ENCODE measurements at places on chromosomes 16 and 17.
A peak's percentile ranks its signal among the peaks of the same experiment; 100 is the strongest.

- DNase-seq: no peak
Measured at GRCh38 chr17:70945386-70945785, 776.1 kb downstream of the KCNJ2 start.

GRCh38 chr16:28285649-28286048 is 6.7 kb upstream of the SBK1 start:
- no peak for DNase-seq

GRCh38 chr17:31216031-31216751 is 80.8 kb downstream of the OMG start:
- no peak for DNase-seq

DNA sequence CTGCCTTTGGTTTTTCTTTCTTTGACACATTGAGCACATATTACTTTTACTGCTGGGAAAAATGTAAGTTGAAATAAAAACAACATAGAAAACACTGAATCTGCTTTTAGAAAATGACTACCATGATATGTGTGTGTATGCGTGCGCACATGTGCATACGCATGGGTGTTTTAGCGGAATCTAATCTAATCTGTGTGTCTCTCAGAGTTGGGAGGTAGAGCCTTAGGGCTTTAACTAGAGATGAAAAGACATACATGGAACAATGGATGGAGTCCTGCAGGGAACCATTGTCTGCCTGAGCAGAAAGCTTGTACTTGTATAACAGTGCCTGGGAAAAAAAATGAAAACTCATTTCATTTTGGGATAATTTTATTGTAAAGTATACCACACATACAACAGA is 12.4 kb downstream of the SLFN5 start:
- no peak for DNase-seq

- no peak for DNase-seq
Measured at GRCh38 chr16:49742428-49743202, 113.3 kb downstream of the ZNF423 start.

DNA sequence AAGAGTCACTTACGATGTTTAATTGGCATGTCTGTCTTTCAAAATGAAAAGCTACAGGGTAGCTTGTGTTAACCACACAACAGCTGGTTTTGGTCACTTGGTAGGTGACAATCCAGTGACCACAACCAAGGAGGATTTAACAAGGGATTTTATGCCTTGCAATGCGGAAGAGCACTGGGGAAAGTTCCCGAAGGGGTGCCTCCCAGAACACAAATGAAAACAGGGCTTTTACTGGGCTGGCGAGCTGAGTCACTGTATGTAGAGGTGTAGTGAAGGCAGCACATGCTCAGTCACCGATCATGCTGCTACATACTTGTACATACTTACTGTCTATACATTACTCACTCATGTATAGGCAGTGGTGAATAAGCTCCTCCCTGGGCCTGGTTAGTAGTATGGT is 483.5 kb downstream of the CDH13 start:
- no peak for DNase-seq

DNA sequence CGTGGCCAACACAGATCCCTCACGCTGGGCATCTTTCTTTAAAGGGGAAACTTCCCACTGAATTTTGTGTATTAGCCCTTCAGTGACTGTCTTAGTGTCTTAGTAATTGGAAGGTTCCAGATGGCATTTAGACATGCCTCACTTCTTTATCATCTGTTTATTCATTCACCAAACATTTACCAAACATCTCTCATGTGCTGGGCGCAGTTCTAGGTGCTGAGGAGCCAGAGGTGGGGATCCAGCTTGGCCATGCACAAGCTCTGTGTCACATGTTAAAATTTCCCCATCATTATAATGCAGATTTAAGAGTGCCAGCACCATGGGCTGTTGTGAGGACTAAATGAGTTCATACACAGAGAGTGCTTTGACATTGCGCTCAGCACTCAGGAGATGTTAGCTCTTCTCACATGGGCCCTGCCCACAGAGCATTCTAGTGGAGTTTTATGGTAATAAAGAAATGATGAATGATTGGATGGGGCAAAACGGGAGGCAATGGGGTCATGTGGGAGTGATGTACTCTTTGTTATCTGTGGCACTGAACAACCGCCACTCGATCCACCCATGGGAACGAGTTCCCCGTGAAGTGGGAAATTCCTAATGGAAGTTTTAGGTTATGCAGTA is 119.7 kb downstream of the SNX29 start:
- DNase-seq: no peak

DNA sequence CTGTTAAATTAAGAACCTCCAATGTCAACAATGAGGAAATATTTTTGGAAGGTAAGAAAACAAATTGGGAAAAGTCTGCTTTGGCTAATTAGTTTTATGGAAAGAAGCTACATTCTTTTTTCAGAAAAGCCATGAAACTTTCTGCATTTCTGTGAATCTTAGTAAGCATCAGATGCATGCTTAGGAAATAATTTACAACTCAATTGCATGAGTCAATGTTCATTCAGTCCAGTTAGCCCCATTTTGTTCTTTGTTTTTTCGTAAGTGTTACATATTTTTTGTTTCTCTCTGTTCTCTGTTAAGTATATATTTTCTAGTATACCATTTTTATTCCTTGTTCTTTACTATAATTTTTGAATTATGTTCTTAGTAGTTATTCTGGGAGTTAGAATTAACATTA is 195.2 kb upstream of the KIF2B start:
- no peak for DNase-seq

GRCh38 chr16:78675951-78676792 is 576.7 kb downstream of the WWOX start:
- no peak for DNase-seq

- no peak for DNase-seq
Measured at GRCh38 chr16:70579648-70580630, 56.3 kb downstream of the SF3B3 start.

- no peak for DNase-seq
Measured at GRCh38 chr17:45347444-45347843, 30.6 kb upstream of the MAP3K14 start.

DNA sequence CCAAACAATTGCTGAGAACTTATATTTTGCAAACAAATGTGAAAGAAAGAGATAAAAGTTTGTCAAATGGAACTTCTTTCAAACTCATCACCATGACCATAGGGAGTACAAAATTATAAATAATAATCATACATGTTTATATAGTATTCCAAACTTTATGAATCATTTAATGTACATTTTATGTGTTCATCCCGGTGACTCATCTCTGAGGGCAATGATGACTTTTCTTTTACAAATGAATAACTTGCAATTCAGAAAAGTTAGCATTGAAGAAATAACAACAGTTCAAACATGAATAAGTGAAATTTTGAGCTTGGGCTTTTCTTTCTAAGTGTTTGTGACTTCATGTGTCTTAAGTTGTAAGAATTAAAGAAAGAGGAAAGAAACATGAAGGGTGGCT is 66.3 kb upstream of the CDH8 start:
- no peak for DNase-seq

- DNase-seq: no peak
Measured at GRCh38 chr16:7547736-7548135, 215.1 kb downstream of the RBFOX1 start.

DNA sequence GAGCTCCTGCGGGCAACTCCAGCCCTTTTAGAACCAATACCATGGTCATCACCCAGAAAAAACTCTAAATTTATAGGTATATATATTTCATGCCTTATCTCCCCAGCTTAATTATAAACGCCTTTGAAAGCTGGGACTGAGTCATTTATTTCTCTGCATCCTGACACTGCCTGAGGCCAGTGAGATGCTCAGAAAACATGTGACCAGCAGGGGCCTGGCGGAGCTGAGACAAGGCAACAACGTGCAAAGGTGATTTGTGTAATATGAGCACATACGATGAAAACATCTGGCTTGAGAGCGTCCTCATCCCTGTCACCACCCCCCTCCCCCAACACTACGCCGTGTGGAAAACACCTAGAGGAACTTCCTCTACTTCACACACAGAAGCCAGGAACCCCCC is 22.7 kb downstream of the NXN start:
- no peak for DNase-seq

GRCh38 chr16:12152740-12153139 is 176.2 kb downstream of the SNX29 start:
- no peak for DNase-seq

DNA sequence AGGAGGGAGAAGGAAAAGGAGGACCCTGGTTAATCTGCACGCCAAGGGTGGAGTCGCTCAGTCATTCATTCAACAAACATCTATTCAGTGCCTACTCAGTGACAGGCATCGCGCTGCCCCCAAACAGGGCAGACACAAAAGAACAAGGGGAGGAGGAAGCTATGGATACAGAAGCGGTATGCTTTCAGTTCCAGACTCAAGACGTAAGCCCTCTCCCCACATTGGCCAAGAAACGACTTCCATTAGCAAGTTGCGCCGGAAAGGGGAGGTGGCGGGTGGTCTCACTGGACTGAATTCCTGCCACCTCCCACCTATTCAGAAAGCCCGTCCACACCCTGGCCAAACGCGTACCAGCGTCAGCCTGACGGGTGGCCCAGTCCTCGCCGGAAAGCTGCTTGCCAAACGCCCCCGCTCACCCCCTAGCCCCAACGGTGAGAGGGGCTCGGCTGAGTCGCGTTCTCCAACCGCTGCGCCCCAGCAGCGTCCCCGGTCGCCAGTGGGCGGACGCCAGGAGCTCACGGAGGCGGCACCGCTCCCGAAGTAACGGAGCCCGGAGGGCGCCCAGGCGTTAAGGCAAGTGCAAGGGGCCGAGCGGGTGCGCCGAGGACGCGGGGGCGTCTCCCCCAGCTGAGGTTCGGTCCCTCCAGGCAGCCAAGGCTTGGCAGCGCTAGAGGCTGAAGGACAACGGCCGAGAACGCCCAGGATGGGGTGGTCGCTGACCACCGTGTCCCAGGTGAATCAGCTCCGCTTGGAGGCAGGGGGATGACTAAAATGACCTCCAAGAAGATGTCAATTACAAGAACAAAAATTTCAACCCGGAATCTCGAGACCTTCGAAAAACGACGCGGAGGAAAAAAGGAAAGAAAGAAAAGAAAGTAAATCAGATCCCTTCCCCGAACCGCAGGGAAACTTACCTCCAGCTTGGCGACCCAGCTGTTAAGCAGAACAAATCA is 470.7 kb downstream of the SOX9 start:
- DNase-seq: no peak

DNA sequence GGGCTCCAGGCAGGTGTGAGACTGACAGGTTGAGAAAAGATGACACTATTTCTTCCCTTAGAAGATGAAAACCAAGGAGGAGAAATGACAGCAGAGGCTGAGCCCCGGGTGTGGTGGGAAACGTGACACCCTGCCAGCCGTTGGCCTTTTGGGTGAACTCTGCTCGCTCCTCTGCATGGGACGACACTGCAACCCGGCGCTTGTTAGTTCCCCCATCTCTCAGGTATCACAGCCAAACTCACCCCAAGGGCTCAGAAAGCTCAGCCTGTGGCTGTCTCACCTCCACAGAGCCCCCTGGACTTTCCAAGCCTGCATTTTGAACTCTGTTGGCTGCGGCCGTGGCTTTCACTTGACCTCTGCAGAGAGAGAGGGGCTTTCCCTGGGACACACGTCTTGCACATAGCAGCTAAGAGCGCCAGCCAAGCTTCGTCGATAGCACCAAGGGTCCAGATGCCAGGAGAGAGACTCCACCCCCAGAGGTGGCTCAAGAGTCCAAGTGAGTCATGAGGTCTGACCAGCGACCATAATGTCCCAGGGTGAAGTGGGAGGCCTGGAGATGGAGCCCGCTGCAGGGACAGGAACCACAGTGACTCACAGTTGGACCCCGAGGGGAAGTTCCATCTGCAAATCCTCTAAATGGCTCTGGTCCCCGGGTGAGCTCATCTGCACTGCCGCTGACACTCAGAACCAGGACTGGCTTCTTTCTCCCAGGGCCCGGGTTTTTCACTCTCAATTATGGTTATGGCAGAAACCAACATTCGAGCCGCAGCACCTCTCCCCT is 301.9 kb downstream of the SOX9 start:
- no peak for DNase-seq

- no peak for DNase-seq
Measured at GRCh38 chr17:11636771-11637170, 38.5 kb downstream of the DNAH9 start.

DNA sequence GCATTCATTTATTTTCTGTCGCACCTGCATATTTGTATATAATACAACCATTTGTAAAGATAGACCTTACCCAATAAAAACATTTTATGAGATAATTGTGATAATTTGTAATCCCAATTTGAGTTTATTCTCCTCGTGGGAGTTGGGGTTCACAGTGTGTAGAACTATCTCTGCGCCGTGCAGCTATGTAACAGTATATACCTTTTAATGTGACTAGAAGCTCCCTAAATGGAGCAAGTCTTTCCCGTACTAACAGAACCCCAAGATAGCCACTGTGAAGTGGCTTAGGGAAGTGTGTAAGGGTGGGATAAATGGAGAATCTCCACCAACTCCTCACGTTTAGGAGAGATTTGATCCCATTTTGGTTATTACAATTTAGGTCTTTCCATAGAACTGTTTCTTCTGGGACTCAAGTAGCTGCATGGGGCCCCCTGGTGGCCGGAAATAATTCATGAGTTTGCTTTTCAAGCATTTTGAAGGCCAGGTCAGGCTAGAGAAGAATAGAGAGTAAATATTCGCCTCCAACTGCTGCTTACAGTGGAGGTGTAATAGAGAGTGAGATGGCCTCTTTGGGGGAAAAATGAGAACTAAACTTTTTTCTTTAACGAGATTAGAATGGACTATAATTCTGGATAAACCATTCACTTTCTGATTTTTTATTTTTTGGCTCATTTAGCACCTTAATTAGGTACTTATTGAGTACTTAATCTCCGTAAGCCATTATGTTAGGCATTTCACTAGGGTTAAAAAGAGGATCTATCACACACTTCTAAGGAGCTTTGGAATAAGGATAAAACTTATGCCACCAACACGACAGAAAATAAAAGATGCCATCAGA is 4.5 kb downstream of the TMEM100 start:
- peak; percentile 63 for DNase-seq

GRCh38 chr17:13346996-13347762 is 254.6 kb downstream of the HS3ST3A1 start:
- no peak for DNase-seq

- no peak for DNase-seq
Measured at GRCh38 chr17:29918016-29918415, 12.0 kb downstream of the SSH2 start.

GRCh38 chr16:60882816-60883215 is 1153.4 kb downstream of the CDH8 start:
- DNase-seq: no peak
